ENCODE measurements at places on chromosomes 16 and 17.

- DNase-seq, result no peak
Observed at GRCh38 chr16:31038993-31039392, 5.6 kb downstream of the STX4 start.

- DNase-seq, result no peak
Observed at GRCh38 chr17:7651665-7652387, 1.1 kb downstream of the ATP1B2 start.

GRCh38 chr16:86198206-86199118 is 299.5 kb downstream of the IRF8 start:
- no peak for DNase-seq

DNA sequence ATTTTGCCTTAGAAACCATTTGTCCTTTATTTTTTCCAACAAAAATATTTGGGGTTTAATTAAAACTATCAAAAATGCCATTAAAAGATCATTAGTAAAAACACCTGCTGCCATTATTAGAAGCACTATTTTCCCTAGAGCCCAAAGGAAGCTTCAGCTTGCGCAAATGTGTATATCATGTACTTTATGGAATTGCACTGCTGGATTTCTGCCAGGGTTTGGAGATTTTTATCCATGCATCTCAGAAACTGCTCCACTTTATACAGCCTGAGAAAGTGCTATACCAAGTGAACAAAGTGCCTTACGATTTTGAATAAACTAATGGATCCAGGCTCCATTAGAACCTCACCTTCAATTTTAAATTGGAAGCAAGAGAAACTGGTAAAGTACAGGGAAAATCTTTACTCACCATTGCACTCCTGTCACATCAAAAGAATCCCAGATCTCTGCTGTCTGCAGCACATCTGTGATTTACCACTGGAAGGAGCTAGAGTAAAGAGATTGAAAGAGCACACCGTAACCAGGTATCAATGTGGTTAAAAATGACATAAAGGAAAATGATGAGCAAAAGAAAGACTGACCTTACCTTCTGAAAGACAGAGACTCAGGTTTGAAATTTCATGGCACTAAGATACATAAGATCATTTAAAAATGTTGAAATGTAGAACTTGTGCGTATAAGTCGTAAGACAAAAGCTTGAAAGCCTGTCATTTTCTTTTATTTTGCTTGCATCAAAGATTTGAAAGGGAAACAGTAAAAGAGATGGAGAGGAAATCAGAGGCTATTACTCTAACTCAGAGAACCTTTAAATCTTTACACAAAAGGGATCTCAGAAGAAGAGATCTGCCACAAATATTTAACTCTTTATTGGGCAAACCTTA is 678.1 kb upstream of the GOT2 start:
- peak; percentile 19 for DNase-seq

GRCh38 chr17:31815212-31815730 is 43.8 kb downstream of the COPRS start:
- DNase-seq, result no peak

DNA sequence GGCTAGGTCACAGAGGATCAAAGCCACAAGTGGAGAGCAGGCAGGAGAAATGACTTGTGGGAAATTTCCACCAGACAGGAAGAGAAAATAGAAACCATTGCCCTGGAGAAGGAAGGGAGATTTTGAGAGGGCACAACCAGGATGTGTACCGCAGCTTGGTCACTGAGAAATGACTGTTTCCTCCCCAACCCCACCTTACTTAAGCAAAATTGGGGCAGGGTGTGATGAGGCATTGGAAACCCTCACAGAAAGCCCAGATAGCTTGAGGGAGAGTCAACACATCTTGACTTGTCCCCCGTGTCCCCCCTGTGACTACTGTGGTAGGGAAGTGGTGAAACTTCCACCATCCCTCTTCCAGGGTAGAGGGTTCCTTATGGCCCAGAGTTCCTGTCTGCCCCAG is 113.5 kb upstream of the FAM20A start:
- no peak for DNase-seq

GRCh38 chr16:53080345-53081031 is 25.7 kb downstream of the CHD9 start:
- DNase-seq, result peak; percentile 83

DNA sequence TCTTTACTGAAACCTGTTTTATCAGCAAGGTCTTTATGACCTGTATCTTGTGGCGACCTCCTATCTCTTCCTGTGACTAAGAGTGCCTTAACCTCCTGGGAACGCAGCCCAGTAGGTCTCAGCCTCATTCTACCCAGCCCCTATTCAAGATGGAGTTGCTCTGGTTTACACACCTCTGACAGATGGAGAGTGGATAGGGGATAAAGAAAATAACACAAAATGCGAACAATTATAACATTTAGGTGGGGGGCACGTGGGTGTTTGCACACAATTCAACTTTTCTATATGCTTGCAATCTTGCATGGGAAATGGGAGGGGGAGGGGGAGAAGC is 83.3 kb downstream of the RMI2 start:
- no peak for DNase-seq

GRCh38 chr16:17446661-17447060 is 24.1 kb downstream of the XYLT1 start:
- no peak for DNase-seq

DNA sequence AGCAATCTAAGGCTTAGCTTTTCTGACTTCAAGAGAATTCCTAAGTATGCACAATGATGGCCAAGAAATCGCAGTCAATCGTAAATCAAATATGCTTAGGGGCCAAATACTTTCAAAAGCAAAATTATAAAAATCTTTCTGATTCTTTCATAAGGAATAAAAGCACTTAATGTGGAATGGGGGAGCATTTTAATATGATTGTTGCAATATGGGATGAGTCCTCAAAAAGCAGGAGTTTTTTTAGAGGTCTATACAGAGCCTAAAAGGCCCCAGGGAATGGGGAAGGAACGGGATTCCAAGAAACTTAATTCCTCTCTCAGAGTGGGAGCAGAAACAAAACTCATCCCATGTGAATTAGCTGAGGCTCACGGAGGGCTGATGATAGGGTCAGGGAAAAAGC is 14.7 kb upstream of the SLC39A11 start:
- DNase-seq, result no peak

DNA sequence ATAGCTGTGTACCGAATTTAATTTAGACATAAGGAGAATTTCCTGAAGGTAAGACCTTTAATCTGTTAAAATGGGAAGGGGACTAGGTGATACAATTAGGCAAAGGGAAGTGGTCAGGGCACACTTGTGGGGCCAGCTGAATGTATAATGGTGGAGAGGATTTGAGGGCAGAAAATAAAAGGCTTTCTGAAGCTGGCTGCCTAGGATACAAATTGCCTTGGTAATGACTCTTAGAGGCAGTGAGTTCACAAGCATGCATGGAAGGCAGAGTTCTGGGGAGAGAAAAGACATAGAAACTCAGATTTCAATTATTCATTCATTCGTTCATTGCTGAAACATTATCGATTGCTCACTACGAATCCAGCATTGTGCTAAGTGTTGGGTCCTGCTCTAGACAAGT is 12.4 kb upstream of the NFAT5 start:
- DNase-seq, result no peak

GRCh38 chr17:66462010-66462409 is 159.6 kb downstream of the PRKCA start:
- no peak for DNase-seq

DNA sequence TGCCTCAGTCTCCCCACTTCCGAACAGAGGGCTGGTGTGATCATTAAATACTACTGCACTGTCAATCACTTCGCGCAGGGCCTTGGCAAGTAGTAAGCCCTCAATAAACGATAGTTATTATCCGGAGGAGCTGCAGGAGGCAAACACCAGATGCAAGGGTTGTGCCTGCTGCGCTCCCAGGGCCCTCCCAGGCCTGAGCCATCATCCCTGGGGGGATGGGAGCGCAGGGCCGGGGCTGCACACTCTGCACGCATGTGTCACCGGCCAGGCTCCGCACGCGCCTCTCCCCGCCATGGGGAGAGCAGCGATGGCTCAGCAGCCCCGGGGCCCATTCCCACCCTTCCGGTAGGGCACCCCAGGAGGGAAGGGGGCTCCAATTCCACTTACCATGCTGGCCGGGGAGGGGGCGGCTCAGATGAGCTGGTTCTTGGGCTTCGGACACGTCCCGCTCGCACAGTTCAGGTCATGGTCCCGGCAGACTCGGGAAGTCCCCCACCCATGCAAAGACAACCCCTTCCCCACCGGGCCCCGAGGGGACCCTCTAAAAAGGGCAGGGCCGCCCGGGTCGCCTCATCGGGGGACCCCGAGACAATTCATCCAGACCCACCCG is 681 bp downstream of the XPO6 start:
- DNase-seq, result peak; percentile 83

GRCh38 chr16:81779536-81780320 is 637 bp downstream of the PLCG2 start:
- no peak for DNase-seq

- no peak for DNase-seq
Observed at GRCh38 chr17:28345419-28346198, 10.0 kb downstream of the TNFAIP1 start.

- no peak for DNase-seq
Observed at GRCh38 chr17:82098939-82099763, 1.1 kb upstream of the FASN start.

- DNase-seq, result no peak
Observed at GRCh38 chr16:84383106-84383505, 14.8 kb downstream of the ATP2C2 start.

Data from fibroblast of skin of right biceps (primary cell).